ENCODE measurements at places on chromosomes 5 and 9.

GRCh38 chr5:107867266-107867665, 196.5 kb upstream of the EFNA5 start:
- no peak for DNase-seq

DNA sequence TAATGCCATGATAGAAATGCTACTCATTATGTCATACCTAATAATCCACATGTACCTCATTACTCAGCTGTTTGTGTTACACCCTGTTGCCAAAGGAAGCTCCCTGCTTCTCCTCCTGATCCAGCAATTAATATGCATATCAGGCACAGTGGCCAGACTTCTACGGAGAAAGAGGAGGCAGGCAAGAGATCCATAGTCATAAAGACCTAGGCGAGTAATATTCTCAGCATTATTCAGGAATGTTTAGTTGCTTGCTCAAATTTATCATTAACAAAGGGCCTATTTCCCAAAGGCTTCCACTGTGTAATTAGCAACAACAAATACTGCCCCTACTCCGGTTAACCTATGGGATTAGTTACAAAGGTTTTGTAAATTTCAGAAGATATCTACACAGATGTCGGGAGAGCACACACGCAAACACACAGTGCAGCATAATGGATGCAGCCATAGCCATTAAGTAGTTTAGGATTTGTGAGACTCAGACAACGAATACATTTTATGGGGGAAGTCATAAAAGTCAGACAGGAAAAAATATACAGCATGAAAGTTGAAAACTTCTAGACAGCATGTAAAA, 192.6 kb downstream of the EFNA5 start:
- DNase-seq: no peak

- no peak for DNase-seq
These were observed 255.9 kb upstream of the IRX1 start for GRCh38 chr5:3339798-3340115.

- DNase-seq: no peak
These were observed 10.0 kb downstream of the GPX3 start for GRCh38 chr5:151030379-151030778.

DNA sequence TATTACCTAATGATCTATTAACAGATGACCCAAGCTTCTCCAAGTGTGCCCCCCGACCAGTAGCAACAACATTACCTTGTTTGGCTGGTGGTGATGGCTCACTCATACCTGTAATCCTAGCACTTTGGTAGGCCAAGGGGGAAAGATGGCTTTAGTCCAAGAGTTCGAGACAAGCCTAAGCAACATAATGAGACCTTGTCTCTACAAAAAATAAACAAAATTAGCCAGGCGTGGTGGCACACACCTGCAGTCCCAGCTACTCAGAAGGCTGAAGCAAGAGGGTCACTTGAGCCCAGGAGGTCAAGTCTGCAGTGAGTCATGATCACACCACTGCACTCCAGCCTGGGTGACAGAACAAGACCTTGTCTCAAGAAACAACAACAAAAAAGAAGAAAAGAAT, 62.9 kb downstream of the GCNT1 start:
- no peak for DNase-seq

- no peak for DNase-seq
These were observed 46.4 kb downstream of the SNCAIP start for GRCh38 chr5:122358372-122358979.

GRCh38 chr5:1519631-1520210, 4.0 kb downstream of the LPCAT1 start:
- no peak for DNase-seq

GRCh38 chr9:68668127-68668526, 36.9 kb upstream of the PIP5K1B start:
- no peak for DNase-seq

DNA sequence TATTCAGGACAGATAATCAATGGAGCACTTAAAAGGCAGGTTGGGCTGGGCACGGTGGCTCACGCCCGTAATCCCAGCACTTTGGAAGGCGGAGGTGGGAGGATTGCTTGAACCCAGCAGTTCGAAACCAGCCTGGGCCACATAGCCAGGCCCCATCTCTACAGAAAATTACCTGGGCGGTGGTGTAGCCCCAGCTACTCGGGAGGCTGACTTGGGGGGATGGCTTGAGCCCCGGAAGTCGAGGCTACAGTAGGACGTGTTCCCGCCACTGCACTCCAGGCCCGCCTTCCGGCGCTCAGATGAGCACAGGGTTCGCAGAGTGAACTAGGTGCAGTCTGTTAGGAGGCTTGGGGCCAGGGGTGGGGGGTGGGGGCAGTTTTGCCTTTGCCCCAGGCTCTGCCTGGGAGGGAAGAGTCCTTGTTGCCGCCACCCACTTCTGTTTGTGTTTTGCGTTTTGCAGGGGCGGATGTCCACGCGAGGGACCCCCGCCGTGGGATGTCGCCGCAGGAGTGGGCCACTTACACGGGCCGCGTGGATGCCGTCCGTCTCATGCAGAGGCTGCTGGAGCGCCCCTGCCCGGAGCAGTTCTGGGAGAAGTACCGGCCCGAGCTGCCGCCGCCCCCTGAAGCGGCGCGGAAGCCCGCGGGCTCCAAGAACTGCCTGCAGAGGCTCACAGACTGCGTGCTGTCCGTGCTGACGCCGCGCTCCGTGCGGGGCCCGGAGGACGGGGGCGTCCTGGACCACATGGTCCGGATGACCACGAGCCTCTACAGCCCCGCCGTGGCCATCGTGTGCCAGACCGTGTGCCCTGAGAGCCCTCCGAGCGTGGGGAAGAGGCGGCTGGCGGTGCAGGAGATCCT, 85.2 kb downstream of the ANKRD33B start:
- DNase-seq: no peak

GRCh38 chr5:41193456-41194205, 19.7 kb downstream of the C6 start:
- no peak for DNase-seq

DNA sequence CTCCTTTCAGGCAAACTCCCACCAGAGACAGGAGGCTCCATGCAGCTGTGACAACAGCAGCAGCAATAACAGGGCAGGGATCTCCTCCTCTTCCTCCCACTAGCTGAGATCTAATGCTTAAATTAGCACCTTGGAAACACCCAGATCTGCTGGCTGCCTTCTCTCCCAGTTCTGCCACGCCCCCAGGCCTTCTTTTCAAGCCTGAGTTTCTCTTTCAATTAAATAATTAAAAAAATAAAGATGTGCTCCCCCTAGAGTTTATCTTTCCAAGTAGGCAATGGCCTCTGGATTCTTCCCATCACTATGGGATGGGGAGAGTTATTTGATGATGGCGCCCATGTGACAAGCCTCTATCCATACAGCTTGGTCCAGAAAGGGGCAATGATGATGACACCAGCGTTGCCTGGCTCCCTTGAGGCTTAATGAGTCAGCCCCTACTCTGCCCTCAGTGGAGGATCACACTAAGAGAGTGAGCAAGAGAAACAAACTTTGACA, 3.8 kb downstream of the FAM219A start:
- DNase-seq: peak; percentile 39

All from stimulated activated CD4-positive, alpha-beta T cell treated with anti-CD3 and anti-CD28 coated beads, Interleukin-15, amount 100 ng/mL, for 24 hours (primary cell).